ENCODE measurements at places on chromosomes 12 and 14. TPM values are rescaled to one million over a fixed set of nuclear protein-coding genes. Genes with fewer than 3 reads are reported as not detected.

Gene APOF
- not detected for polyA plus RNA-seq

Gene CNTN1
- polyA plus RNA-seq = 0.19 TPM

Gene PLD4
- polyA plus RNA-seq = 0.01 TPM

Gene TPH2
- polyA plus RNA-seq = 0.04 TPM

Gene AICDA
- polyA plus RNA-seq = not detected

Gene RAPGEF3
- 2.1 TPM for polyA plus RNA-seq

Gene PSMA6
- polyA plus RNA-seq = 233 TPM

Gene IGF1
- polyA plus RNA-seq = 0.10 TPM

DNA sequence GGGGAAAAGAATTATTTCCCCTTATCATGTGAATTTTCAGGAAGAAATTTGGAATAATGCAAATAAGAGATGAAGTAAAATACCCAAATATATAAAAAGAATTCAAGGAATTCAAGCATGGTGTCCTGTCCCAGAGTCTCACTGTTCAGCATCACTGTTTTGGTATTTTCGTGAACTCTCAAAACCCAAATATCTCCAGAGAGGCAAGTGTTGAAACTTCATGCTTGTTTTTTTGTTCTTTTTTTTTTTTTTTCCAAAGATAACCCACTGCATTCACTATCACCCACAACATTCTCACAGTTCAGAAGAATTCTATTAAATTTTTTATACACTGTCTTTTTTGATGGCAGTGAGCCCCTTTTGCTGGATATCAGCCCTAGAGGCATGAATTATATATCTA, 354.9 kb downstream of the DIO2 start:
- DNase-seq = no peak

DNA sequence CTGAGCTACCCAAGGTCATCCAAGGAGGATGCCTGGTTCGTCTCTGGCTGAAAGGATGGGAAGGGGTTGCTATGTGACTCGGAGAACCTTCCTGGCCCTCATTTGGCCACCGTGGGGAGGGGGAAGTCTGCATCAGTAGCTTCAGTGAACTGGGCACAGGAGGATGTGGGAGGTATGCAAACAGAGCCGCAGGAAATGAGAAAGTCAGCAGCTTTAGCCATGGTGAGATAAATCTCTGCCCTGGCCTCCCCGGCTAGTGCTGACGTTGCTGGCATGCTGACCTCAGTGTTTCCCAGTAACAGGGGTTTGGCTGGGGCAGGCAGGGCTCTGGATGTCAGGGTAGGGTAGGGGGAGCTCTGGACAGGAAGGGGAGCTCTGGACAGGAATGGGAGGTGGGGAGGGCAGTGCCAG, 2.3 kb upstream of the CEBPE start:
- DNase-seq = no peak

DNA sequence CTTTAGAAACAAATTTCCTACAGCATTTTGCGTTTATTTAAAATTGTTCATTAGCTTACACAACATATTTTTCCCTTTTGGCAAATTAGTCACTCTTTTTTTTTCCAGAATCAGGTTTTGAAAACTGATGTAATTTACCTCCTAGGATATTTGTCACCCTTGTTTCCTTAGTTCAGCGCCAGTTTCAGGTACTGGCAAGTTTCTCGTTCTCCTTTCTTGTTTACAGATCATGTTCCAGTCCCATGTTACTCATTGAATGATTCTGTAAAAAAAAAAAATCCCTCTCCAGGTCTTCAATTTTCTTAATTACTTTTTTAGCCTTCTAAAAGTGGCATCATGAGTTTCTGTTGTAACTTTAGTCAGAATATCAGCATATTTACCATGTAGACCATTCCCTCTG, 2.7 kb downstream of the PPP4R4 start:
- no peak for DNase-seq

- DNase-seq = no peak
Observed at GRCh38 chr12:128318946-128319345, 52.0 kb downstream of the TMEM132C start.

GRCh38 chr12:5856692-5857091, 88.4 kb downstream of the ANO2 start:
- no peak for DNase-seq

DNA sequence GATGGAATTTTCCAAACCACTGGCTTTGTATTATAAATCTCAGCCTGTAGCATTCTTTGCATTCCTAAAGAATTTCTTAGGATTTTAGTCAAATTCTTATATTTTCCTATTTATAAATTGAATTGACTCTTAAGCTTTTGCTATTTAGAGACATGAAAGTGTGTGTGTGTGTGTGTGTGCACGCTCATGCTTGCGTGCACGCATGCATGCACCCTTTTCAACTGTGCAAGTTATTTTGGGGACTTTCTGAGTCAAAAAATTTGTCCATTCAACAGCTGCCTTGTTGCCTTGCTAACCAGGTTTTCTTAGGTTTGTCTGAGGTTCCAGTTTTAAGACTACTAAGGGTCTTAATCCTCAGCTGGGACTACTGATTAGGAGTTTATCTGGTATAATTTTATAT, 42.6 kb downstream of the GPATCH2L start:
- DNase-seq = no peak

DNA sequence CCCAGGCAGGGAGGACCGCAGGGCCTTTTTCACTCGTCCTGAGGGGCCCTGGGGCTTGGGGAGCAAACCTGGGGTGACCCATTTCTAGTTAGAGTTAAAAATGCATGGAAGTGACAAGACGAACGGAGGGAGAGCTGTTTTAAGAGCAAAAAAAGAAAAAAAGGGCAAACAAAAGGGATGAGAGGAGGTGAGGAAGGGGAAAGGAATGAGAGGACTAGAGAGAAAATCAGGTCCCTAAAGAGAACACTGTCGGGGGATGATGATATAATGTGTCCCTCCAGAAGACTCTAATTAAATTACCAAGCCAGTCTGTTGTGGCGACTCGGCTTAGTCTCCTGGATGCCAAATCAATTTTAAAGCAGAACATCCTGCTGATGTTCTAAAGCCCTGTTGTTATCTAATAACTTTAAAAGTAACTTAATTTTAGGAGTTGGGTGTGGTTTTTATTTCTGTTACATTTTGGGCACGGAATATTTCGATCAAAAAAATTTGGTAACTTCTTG, 1.1 kb downstream of the ANO6 start:
- no peak for DNase-seq

- no peak for DNase-seq
Observed at GRCh38 chr12:123105211-123105826, 45.6 kb downstream of the PITPNM2 start.

DNA sequence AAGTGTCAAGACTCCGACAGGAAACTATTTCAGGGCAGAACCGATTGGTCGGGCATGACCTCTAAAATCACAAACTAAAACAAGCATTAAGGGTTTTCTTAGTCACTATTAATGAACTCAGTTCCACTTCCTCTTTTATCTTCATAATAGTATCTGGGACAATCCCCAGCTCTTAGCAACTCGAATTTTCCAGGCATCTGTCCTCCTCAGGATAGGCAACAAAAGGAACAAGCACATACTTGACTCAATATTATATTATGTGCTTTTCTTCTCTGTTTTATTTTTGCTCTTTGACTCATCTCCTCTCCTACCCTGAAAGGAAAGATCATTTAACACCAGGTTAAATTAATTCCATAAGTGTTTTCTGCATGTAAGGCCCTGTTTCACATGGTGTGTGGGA, 638.3 kb upstream of the TBX3 start:
- DNase-seq = no peak

- DNase-seq = peak; percentile 16
Observed at GRCh38 chr14:37443461-37443860, 151.6 kb downstream of the FOXA1 start.

GRCh38 chr12:101707131-101707782, 9.8 kb downstream of the CHPT1 start:
- DNase-seq = no peak

GRCh38 chr14:89226801-89227495, 190.1 kb downstream of the FOXN3 start:
- DNase-seq = no peak
